Substantia nigra (tissue), 51 donors: ENCODE measurements at places on chromosomes 16 and 17.
A peak's percentile ranks its signal among the peaks of the same experiment; 100 is the strongest.

GRCh38 chr17:61410141-61411010 lies 10.7 kb downstream of the TBX2 start:
- peak; percentile 55 for DNase-seq

DNA sequence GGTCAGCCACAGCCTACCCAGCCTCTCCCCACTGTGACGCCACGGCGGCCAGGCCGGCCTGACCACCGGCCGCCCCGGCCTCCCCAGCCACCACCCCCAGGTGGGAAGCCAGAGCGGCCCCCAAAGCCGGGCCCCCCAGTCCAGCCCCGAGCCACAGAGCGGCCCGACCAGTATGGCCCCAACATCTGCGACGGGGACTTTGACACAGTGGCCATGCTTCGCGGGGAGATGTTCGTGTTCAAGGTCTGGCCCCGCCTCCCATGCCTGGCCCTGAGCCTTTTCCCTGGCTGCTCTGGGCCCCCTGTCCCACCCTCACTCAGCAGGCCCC lies 16.0 kb downstream of the MMP15 start:
- no peak for DNase-seq

- no peak for DNase-seq
These were observed 50.5 kb downstream of the GLG1 start for GRCh38 chr16:74556375-74556922.

DNA sequence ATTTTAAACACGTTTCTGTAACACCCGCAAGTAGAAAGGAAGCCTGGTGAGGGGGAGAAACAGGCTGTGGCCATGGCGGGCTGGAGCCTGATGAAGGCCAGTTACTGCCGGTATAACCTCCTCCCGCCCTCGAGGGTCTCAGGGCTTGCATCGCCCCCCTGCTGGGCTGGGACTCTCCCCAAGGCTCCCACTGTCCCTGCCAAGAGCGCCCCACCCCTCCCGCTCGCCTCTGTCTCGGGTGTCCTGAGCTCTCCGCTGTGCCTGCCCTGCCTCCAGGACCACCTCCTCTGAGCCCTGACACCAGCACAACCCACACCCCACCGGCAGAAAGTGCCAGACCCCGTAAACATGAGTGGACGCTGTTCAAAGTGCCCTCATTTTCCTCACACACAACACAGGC lies 18.7 kb downstream of the TMEM204 start:
- no peak for DNase-seq

- DNase-seq, result no peak
These were observed 1496.7 kb downstream of the CDH11 start for GRCh38 chr16:63625126-63625525.

DNA sequence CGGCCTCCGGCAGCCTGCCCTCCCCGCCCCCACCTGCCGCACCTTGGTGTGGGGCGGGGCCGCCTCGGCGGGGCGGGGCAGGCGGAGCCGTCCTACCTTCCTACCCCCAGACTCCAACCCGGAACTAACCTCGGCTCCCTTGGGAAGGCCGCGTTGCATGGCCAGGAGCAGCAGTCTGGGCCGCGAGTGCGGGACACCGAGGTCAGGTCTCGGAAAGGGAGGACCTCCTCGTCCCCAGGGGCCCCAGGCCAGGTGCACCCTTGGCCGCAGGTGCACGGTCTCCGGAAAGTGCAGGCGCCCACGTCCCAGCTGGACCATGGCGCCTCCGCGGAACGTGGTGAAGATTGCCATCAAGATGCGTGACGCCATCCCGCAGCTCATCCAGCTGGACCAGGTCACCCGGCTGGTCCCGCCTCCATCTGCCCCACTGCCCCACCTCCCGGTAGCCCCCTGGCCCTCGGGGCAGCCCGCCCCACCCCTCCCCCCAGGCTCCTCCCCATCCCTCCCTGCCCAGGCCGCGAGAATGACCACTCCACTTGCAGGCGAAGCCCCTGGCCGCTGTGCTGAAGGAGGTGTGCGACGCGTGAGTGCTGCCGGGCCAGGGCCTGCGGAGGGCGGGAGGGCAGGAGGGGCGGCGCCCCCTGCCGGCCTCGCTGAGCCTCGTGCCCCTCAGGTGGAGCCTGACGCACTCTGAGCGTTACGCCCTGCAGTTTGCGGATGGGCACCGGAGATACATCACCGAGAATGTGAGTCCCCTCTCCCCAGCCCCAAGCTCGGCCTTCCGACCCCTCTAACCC lies at the start of gene ELMO3:
TSS of gene ELMO3 (plus strand) at position 121 of the 797 bp plus-strand sequence. CDS start at position 317, 196 bp downstream.
- DNase-seq, result no peak

DNA sequence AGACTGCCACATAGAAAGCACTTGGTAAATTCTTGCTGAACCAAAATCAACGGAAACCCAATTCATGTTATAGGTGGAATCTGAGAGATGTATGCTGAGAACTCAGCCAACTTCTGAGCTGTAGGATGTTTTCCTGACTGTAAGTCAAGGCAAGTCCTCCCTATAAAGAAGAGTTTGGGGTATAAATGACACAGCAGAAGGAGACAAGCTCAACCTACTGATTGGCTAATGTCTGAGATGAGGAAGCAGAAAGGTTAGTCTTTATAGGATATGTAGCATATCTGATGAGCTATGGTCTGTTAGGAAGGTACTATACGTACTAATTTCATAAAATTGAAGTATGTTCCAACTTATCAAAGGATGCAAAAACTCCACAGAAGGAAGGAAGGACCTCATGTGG lies 99.5 kb downstream of the XYLT1 start:
- DNase-seq, result no peak

DNA sequence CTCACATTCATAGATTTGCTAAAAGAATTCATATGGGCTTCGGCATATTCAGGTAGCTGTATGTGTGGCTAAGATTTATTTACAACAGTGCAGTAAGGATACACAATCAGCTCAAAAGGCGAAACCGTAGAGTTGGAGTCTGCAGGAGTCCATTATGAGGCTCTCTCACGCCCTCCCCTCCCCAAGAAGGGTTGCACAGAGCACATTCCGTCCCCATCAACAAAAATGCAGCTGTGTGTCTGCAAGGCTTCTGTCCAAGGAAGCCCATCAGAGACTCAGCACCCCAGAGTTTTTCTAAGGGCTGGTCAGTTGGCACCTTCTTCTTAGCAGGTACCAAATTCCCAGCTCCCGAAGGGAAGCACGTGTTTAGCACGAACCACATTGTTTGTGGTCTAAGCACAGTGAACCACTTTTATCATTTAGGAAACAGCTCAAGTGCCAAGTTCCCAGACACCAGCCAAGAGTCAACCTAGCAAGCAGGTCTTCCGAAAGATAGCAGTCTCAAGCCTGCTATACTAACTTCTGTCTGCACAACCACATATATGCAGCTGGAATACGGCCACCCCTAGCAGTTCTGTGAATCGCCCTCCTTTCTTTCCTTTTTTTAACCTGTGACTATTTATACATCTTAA lies 28.5 kb upstream of the MEAK7 start:
- no peak for DNase-seq

GRCh38 chr16:56856876-56857447 lies 8.0 kb upstream of the SLC12A3 start:
- DNase-seq, result no peak

GRCh38 chr16:80016731-80017326 lies 416.3 kb upstream of the MAF start:
- no peak for DNase-seq

GRCh38 chr17:13765701-13766100 lies 164.0 kb upstream of the HS3ST3A1 start:
- DNase-seq, result no peak

DNA sequence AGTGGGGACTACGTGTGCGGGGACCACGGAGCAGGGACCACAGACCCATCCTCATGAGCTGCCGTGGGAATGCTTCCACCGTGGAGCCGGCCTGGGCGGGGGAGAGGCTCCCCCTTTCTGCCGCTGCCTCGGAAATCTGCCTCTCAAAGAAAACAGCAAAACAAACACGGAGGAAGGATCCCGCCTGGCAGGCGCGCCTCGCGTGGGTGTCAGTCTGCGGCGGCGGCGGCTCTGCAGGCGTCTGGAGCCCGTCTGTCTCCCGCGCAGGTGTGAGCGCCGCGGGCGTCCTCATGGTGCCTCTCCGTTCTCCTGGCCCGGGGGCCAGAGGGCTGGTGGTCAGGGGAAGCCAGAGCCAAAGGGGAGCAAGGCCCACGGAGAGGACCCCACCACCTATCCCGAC lies 27.5 kb downstream of the GSE1 start:
- DNase-seq, result no peak

DNA sequence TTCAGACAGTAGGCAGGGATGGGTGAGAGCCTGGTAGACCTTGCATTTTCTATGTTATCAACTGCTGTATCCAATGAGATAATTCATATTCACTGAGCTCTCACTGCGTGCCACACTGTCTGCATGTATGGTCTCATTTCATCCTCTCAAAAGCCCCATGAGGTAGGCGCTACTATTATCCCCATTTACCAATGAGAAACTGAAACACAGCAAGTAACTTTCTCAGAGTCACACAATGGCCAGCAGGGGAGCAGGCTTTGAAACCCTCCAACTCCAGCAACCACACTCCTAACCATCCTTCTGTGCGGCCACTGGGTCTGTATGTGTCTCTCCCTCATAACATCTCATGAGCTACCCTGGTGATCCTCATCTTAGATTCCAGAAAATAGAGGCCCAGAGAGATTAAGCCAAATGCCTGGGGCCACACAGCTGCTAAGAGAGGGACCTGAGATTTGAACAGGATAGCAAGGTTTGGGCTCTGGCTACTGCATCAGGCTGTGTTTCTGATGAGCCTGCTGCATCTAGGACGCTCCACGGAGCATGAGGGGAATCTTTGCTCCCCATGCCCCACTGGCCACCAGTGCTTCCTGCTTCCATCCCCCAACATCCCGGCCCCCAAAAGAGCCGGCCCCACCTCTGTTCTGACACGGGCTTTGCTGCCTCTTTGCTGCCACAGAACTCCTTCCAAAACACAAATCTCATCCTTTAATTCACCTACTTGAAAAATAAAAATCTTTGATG lies 3.2 kb downstream of the CCR7 start:
- DNase-seq, result no peak

GRCh38 chr16:84604477-84605013 lies 13.3 kb downstream of the COTL1 start:
- no peak for DNase-seq

GRCh38 chr16:57299719-57300386 lies 15.4 kb upstream of the PLLP start:
- DNase-seq, result peak; percentile 74

- no peak for DNase-seq
These were observed 1.2 kb downstream of the KLHL36 start for GRCh38 chr16:84649511-84649861.
